GM20000 (cell line): ENCODE measurements at places on chromosomes 3 and 15.

DNA sequence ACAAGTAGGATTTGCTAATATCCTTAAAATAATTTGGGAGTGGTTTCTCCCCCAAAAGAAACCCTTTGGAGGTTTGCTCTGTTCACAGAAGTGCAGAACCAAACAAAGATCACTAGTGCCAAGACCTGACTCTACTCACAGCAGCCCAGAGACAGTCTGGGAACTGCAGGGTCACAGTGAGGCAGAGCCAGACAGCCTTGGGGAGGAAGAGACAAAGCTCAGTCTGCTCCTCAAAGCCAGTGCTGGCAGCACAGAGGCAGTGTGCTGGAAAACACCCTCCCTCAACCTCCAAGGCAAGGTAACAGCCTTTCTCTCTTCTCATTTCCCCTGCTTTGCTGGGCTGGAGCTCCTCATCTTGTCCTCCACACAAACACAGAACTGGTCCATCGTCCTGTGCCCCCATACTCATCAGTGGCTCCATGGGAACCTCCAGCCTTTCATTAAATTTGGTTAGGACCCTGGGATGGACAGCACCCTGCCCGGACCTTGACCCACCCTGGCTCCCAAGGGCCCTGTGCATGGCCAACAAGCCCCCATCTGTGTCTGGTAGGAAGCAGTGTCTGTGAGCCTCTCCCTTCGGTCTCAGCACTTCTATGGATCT, 12.6 kb downstream of the RAB6B start:
- DNase-seq = no peak

DNA sequence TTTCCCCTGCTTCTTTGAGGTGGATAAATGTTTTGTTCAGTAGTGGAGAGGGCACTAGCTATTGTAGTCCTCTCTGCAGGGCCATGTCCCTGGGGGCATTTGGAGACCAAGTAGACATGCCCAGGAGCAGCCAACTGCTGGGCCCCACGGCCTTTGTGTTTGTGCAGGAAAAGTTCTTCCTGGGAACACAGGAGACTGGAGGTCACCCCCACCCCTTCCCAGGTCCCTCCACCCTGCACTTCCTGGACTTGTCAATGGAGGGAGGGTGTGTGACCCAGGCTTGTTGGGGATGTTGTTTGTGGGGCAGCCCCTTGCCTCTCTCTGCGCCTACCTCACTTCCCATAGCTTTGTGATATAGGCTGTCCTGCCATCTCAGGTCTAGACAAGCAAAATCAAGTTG, 317.0 kb upstream of the LRRFIP2 start:
- no peak for DNase-seq

GRCh38 chr15:49232236-49232806, 62.3 kb downstream of the GALK2 start:
- no peak for DNase-seq

DNA sequence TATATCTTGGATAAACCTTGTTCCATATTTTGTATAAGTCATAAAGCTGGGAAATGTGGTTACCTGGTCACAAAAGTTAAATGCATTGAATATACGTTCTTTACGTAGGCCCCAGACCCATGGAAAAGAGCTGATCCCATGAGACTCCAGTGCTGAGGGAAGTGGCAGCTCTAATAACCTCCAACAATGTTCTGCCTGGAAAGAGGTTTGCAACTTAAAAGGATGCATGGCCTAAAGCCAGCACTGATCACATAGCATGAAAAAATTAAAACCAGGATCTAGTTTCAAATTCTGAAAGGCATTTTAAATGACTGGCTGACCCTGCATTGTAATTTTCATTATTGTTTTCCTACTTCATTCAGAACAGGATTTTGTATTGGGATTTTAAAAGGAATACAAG, 27.9 kb upstream of the STRIT1 start:
- DNase-seq = no peak

- no peak for DNase-seq
Measured at GRCh38 chr3:77814845-77815244, 774.9 kb downstream of the ROBO2 start.

DNA sequence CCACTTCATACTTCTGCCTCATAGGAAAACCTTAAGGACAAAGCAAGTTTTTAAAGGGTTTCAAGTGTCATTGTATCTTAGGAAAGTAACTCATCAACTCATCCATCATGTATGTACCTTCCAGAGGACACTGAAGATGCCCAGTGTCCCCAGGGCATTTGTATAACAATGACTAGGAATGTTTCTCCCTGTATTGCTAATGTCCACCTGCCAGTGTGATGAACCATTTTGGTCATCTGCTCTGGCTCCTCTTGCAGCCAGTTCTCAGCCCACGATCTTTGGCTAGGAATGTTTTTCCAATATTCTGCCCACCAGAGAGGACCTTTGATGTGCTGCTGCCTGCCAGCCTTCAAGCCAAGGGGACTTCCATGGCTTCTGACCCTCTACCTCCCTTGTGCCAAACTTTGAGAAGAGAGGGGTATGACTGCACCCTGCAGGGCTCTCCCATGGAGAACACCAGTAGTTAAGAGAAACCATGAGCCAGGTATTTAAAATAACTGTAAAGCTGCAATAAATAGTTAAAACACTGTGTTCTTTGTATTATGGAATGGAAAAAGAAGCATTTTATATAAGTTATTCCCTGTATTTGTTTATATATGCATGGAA, 11.4 kb downstream of the LMOD3 start:
- no peak for DNase-seq

GRCh38 chr15:68711406-68711805, 109.3 kb downstream of the ANP32A start:
- no peak for DNase-seq

- DNase-seq = no peak
Measured at GRCh38 chr3:18703798-18704197, 278.7 kb upstream of the SATB1 start.

DNA sequence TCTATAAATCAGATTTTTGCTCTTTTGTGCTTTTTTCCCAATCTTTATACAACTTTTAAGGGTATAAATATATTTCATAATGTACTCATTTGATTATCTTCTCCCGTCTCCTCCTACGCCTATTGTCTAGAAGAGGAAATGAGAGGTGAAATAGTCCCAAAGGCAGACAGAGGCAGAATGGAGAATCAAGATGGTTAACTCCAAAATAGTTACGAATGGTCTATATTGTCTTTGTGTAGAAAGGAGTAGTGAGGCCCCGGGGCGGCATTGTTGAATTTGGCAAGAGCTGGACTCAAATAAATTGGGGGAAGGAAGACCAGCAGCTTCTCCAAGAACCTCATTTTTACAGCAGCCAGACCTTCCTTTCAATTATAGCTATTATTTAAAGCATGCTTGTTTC, 23.9 kb downstream of the ITPR1 start:
- no peak for DNase-seq

DNA sequence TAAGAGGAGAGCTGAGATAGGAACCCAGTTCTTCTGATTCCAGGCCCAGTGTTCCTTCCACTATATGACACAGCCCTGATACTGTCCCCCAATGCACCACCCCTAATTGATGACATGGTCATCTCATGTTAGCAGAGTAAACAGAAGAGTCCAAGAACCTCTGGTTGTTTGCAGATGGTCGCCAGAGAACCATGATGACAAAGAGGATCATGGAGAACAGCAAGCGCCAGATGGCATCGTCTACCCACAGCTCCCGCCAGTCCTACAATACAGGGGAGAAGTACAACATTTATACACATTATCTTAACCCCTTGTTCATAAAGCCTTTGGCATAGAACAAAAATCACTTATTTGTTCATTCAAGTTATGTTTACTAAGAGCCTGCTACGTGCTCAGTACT, 18.5 kb upstream of the VPS39 start:
- DNase-seq = no peak

- no peak for DNase-seq
Measured at GRCh38 chr15:32641517-32642059, at the start of gene SCG5. Gene SCG5 (plus strand): TSS chr15:32641710. CDS start chr15:32643593, 1,883 bp downstream.

- no peak for DNase-seq
Measured at GRCh38 chr3:2948882-2949281, 161.3 kb downstream of the IL5RA start.

DNA sequence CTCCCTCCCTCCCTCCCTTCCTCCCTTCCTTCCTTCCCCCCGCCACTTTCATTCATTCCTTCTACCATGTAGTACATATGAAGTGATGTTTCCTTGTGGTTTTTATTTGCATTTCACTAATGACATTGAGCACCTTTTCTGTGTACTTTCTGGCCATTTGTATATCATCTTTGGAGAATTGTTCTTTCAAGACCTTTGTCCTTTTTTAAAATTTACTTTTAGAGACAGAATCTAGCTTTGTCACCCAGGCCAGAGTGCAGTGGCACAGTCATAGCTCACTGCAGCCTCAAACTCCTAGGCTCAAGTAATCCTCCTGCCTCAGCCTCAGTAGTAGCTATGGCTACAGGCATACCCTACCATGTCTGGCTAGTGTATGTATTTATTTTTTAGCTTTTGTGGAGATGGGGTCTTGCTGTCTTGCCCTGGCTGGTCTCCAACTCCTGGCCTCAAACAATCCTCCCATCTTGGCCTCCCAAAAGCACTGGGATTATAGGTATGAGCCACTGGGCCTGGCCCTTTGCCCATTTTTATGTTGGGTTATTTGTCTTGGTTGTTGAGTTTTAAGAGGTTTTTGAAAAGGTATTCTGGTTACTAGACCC, 42.0 kb upstream of the CTDSPL2 start:
- DNase-seq = peak; percentile 11

GRCh38 chr3:42749753-42750231, 23.3 kb downstream of the CCDC13 start:
- DNase-seq = peak; percentile 32

DNA sequence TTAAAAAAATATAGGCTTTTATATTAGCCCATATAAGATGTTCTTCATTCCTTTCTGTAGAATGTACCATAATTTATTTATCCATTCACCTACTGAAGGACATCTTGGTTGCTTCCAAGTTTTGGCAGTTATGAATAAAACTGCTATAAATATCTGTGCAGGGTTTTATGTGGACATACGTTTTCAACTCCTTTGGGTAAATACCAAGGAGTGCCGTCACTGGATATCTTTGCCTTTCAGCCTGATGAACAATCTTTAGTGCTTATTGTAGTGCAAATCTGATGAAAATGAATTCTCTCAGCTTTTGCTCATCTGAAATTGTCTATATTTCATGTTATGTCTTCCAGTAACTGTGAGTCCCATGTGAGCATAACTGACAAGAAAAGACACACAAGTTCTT, 26.6 kb upstream of the BLM start:
- DNase-seq = no peak

GRCh38 chr15:63440265-63440648, 58.6 kb upstream of the CA12 start:
- no peak for DNase-seq
